ENCODE measurements at places on chromosomes 1 and 21. TPM values are rescaled to one million over a fixed set of nuclear protein-coding genes. Genes with fewer than 3 reads are reported as not detected.

The PRAMEF1 gene
- total RNA-seq = not detected

The ELAPOR1 gene
- total RNA-seq = 32.7 TPM

The TNFRSF8 gene
- total RNA-seq = 27.9 TPM

The DHRS3 gene
- total RNA-seq = 109 TPM

The PRRX1 gene
- total RNA-seq = not detected

The AVPR1B gene
- total RNA-seq = not detected

The KANK4 gene
- not detected for total RNA-seq

The AKNAD1 gene
- not detected for total RNA-seq

The GNB1 gene
- total RNA-seq = 398 TPM

The RAB3B gene
- 0.05 TPM for total RNA-seq

The PPIAL4G gene
- total RNA-seq = not detected

The PHLDA3 gene
- 16.6 TPM for total RNA-seq

The UQCRHL gene
- total RNA-seq = 1.3 TPM

The COL11A1 gene
- not detected for total RNA-seq
